AML-193 (cell line): ENCODE measurements at places on chromosomes 12 and 14.

GRCh38 chr14:54772451-54772881 lies 130.2 kb downstream of the GCH1 start:
- DNase-seq, result no peak

- no peak for DNase-seq
Measured at GRCh38 chr12:57051011-57051410, 1.1 kb upstream of the MYO1A start.

DNA sequence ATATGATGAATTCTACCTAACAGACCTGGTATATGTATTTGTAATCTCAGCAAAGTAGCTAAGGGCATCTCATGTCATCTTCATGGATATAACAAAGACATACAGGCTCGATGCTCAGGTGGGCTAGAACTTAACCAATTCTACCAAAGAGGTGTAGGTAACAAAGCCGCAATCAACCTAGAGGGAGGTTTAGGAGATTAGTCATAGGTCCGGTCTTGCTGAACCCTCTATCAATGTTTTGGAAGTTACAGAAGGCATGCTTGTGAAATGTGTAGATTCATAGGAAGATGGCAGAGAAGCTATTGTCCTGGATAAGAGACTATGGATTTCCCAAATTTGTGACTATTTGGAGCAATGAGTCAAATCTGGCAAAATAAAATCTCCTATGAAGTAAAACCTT lies 42.6 kb upstream of the SYCP3 start:
- no peak for DNase-seq

DNA sequence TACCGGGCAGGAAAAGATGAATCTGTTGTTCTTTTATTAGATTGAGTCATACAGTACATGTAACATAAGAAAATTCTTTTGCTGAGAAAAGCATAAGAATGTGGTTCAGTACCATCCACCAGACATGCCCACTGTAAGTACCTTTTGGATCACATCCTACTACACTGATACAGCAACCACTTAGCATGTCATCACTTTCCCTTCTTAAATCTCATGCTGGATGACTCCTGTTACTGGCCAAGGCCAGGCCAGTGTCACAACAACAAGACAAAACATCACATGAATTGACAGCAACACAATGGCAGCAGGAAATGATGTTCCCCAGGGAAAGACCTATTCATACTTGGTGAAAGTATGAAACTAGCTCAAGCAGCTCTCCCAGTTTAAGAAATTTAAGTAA lies 46.4 kb downstream of the STXBP6 start:
- no peak for DNase-seq

- DNase-seq, result no peak
Measured at GRCh38 chr14:102481791-102482238, 27.8 kb downstream of the ANKRD9 start.
